Stimulated activated naive CD8-positive, alpha-beta T cell treated with anti-CD3 and anti-CD28 coated beads, Interleukin-15, Interleukin-2, amounts not matched to agents 100 U/mL and 50 U/mL, for 24 hours (primary cell): ENCODE measurements at places on chromosomes 16 and 17.

GRCh38 chr17:60371818-60372510 is 20.0 kb downstream of the USP32 start:
- DNase-seq = no peak

DNA sequence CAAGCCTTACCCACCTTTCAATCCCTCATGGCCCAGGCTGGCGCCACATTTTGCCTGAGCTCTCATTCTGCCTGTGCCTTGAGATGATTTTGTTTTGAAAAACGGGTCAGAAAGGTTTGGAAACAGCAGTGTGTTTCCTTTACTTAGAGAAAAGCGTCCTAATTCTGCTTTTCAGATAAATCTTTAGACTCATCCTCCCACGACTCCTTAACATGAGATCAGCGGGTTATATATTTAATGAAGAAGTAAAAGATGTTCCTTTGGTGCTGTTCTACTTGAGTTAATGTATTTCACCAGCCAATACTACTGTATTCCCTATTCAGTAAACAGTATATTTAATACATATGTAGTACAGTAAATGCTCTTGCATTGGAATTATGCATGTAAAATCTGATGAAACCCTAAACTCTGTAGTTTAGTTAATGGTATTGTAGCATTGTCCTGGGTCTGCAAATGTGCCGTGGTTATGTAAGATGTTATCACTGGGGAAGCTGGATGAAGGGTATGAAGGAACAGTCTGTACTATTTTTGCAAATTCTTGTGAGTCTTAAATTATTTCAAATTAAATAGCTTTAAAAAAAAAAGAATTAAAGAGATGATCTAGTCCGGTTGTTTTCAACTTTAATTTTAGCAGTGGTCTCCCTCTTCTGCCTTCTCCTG is 199.4 kb upstream of the CACNG5 start:
- DNase-seq = no peak

- no peak for DNase-seq
These were observed 39.0 kb downstream of the IQCK start for GRCh38 chr16:19757026-19757425.

GRCh38 chr17:79930062-79930876 is 91.0 kb upstream of the CBX4 start:
- DNase-seq = no peak

- DNase-seq = no peak
These were observed 1.9 kb upstream of the AXIN1 start for GRCh38 chr16:354291-354881.

DNA sequence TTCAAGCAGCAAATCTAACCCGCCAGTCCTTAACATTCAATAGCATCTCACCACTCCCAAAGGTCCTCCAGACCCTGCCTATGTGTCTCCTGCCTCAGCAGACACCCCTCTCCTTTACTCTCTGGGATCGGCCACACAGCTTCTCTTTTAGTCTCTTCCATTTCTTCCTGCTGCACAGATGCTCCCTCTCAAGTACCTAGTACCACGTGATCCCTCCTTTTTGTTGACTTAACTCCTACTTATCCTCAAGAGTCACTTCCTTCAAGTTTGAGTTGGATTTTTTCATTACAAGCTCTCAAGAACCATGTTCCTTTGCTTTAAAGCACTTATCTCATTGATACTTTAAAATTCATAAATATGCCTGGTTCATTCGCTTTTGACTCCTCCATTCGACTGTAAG is 24.9 kb downstream of the AMFR start:
- DNase-seq = no peak

DNA sequence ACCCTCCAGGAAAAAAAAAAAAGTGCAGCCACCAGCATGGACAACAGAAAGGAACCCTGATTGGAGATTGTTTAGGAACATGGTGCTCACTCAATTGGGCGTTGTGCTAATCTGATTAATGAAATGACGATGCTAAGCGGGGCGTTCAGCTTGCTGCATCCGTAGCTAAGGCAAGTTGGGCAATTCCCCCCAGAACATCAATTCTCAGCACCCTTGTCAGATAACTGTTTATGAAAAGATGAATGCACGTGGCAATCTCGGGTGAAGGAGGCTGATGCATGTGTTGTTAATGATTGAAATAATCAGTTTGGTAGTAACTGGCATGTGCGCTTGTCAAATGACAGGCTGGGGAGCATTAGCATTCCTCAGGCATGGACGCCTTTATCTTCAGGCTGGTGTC is 57.0 kb downstream of the HS3ST3A1 start:
- DNase-seq = no peak

DNA sequence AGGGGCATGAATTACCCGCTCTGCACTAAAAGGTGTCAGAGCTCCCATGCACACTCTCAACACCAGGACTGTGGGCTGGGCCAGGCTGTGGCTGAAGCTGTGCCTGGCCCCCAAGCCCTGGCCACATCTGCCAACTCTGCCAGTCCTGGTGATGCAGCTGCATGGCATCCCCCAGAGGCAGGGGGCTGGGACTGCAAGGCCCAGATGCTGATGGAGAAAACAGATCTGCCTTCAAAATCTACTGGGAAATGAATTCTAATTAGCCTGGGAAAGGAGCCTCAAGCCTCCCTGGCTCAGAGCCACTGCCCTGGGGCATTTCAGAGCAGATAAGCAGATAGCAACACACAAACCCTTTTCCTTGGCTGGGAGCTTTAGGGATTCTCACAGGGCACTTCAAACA is 3.4 kb downstream of the CHST6 start:
- no peak for DNase-seq

GRCh38 chr16:31063843-31064611 is 10.0 kb downstream of the ZNF668 start:
- no peak for DNase-seq

GRCh38 chr17:37761059-37761458 is 16.2 kb upstream of the HNF1B start:
- DNase-seq = no peak
